ENCODE measurements at places on chromosomes 12 and 14.

- no peak for DNase-seq
Measured at GRCh38 chr14:99148131-99148530, 123.9 kb downstream of the BCL11B start.

DNA sequence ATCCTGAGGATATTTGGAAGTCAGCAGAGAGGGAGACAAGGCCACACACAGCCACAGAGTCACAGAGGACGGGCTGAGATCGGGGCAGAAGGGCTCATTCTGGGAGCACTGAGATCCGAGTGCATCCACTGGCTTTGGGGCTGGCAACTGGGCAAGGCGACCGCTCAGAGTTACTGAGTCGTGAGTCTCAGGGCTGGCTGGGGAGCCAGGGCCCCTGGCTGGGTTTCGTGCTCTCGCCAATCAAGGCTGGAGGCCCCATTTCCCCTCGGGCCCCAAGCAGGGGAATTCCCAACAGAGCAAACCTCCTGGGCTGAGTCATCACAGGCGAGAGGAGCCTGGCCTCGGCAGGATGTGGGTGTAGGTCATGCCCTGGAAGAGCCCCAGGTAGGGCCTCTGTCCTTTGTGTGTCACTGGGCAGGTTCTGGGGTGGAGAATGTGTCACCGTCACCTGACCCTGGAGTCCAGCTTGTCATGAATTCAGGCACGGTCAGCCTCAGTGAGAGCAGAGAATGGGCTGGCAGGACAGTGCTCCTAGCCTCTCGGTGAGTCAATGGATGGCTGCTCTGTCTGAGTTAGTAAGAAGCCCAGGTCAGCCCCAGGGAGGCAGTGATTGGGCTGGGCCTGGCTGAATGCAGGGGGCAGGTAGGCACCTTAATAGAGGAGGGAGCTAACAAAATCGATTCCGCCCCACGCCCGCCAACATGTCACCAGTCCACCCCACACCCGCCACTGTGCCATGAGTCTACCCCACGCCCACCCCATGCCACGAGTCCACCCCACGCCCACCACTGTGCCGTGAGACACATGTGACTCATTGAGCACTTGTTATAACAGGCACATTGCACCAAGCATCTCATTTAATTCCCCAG is 16.9 kb downstream of the ASB2 start:
- peak; percentile 75 for DNase-seq

DNA sequence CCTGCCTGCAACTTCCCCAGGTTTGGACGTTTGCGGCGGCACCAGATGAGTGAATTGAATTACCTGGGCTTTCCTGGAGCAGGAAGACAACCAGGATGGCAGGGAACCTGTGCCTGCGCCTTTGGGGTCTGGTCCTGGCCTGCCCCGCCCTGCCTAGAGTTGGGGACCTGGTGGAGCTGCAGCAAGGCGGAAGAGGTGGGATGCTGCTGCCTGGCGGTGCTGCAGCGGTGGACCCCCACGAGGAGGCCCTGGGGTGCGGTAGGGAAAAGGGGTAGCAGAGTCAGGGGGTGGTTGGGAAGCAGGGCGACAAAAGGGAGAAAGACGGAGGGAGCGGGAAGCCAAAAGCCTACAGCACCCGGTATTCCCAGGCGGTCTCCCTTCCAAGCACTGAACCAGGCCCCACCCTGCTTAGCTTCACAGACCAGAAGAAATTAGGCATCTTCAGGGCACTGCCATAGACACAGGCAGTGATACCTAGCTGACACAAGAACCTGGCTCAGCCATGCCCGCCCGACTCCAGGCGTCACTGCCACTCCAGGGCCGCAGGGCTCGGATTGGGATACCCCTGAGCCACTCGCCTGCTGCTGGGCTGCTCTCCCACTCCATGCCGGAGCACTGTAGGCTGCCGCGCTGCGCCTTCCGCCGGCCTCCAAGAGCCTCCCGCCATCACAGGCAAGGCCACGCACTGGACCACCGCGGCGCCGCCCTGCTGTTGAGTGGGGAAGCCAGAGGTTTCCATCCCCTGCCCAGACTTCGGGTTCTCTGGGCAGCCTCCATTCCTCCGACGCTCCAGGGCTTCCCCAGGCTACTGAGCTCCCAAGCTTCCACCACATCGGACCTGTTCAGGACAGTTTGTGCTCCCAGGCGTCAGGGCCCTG is 155.2 kb upstream of the ALG10B start:
- DNase-seq: no peak

- DNase-seq: no peak
Measured at GRCh38 chr12:120941846-120942405, 36.4 kb upstream of the HNF1A start.

DNA sequence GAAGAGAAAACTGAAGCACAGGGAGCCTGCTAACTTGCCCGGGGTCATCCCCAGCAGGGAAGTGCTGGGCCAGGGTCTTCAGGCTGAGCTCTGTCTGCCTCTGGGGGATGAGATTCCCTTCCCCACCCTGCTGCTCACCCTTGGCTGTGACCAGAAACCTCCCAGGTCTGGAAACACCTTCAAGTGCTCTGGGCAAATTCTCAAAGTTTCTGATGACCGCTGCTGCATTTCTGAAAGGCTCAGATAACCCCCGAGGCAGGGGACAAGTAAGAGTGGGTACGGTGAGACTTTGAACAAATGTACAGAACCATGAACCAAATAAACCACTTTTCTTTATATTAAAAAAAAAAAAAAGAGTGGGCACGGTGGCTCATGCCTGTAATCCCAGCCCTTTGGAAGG is 41.3 kb downstream of the LTBP2 start:
- no peak for DNase-seq

GRCh38 chr12:63319386-63319785 is 168.4 kb upstream of the AVPR1A start:
- no peak for DNase-seq

DNA sequence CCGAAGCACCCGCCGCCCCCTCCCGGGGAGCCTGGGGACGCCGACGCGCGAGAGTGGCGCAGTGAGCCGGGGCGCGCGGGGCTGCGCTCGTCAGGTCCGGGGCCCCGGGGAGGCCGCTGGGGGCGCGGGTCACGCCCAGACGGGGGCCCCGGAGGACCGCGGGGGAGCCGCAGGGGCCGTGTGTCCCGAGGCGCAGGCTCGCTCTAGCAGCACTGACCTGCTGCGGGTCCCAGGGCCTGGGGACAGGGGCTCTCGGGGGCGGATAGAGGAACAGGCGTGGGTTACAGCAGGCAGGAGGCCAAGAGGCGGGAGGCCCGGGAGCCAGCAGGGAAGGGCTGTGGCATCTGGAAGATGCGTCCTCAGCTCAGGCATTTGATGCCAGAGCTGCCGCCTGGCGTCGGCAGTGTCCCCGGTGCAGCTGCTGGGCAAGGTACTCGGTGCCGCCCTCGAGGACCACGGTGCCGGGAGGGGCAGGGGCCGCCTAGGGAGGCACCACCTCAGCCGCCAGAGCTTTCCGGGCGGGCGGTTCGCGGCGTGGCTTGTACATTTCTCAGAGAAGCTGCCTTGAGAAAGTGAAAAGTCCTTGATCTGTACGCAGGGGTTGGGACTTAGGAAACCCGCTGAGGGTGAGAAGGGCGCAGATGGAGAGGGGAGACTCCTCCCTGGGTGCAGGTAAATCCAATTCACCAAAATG is 1.2 kb downstream of the WNT5B start:
- no peak for DNase-seq

GRCh38 chr12:85963326-85963725 is 89.2 kb downstream of the NTS start:
- no peak for DNase-seq
